Central memory CD4-positive, alpha-beta T cell (primary cell): ENCODE measurements at places on chromosomes 2 and 18.

- DNase-seq: no peak
These were observed 274.9 kb upstream of the GYPC start for GRCh38 chr2:126381091-126381490.

- DNase-seq: no peak
These were observed 956.9 kb upstream of the SLC39A10 start for GRCh38 chr2:194700116-194700515.

GRCh38 chr2:168233726-168234406 lies 13.5 kb downstream of the STK39 start:
- no peak for DNase-seq

GRCh38 chr2:15908371-15908770 lies 32.0 kb upstream of the MYCN start:
- no peak for DNase-seq

GRCh38 chr2:5022061-5022460 lies 670.1 kb upstream of the SOX11 start:
- DNase-seq: no peak

- DNase-seq: no peak
These were observed 97.4 kb downstream of the RHOB start for GRCh38 chr2:20544153-20544747.

- DNase-seq: no peak
These were observed 125.8 kb downstream of the C1D start for GRCh38 chr2:67936969-67937368.

DNA sequence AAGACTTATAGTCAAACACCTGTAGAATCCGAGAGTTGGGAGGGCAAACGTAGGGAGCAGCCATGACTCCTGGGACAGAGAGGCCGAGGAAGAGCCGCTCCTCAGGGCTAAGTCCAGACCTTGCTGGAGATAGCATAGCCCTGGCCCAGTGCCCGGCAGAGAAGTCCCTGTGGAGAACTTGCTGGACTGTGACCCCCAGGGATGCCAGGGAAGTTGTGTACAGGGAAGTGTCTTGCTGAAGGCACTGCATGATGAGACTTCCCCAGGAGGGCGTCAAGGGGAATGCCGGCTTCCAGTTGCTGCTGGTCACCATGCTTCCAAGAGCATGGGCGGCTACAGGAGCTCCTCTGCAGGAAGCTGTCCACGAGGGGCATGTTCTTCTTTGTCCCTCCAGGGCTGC lies 8.6 kb upstream of the CNDP1 start:
- no peak for DNase-seq
